ENCODE measurements at places on chromosomes 3 and 15.
A peak's percentile ranks its signal among the peaks of the same experiment; 100 is the strongest.

- DNase-seq = no peak
Observed at GRCh38 chr3:197003461-197004385, 25.9 kb downstream of the MELTF start.

- no peak for DNase-seq
Observed at GRCh38 chr15:71250936-71251583, 135.8 kb downstream of the THSD4 start.

DNA sequence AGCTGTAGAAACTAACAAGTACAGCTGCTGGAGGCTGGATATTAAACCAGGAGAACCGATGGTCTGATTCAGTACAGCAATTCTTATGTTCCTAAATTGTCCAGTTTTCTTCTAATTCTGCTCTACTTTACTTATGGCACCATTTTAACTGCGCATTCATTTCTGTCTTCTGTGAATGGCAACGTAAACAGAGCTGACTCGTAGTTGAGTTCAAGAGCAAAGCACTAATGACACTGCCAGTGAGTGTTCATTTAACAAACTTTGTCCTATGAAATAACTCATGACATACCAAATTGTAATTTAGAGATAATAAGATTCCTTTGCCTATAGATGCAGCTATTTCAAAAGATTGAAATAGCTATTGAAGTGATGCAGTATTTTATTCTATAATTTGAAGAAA, 48.7 kb downstream of the BCHE start:
- no peak for DNase-seq

- DNase-seq = no peak
Observed at GRCh38 chr3:123275691-123276090, 73.9 kb downstream of the SEC22A start.

- DNase-seq = no peak
Observed at GRCh38 chr15:57865294-57865693, 158.8 kb downstream of the POLR2M start.

- DNase-seq = peak; percentile 20
Observed at GRCh38 chr3:65979731-65980130, 59.0 kb downstream of the MAGI1 start.

GRCh38 chr3:168028086-168028485, 67.6 kb downstream of the GOLIM4 start:
- DNase-seq = no peak

GRCh38 chr3:13504161-13504831, 24.2 kb downstream of the HDAC11 start:
- DNase-seq = peak; percentile 20

DNA sequence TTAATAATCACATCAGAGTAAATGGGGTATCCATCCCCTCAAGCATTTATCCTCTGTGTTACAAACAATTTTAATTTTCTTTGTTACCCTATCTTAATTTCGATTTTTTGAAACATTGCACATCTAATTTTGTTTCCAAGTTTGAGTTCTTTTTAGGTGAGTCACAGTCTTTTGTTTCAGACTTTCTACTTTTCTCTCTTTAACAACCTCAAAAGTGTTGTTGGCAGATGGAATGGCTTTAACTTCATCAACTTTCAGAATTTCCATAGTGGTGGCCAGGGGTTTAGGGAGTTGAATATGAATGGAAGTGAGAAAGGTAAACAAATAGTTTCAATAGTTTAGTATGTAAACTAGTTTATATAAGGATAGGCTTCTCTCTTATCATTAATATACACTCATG, 223.0 kb upstream of the MLF1 start:
- DNase-seq = peak; percentile 40

DNA sequence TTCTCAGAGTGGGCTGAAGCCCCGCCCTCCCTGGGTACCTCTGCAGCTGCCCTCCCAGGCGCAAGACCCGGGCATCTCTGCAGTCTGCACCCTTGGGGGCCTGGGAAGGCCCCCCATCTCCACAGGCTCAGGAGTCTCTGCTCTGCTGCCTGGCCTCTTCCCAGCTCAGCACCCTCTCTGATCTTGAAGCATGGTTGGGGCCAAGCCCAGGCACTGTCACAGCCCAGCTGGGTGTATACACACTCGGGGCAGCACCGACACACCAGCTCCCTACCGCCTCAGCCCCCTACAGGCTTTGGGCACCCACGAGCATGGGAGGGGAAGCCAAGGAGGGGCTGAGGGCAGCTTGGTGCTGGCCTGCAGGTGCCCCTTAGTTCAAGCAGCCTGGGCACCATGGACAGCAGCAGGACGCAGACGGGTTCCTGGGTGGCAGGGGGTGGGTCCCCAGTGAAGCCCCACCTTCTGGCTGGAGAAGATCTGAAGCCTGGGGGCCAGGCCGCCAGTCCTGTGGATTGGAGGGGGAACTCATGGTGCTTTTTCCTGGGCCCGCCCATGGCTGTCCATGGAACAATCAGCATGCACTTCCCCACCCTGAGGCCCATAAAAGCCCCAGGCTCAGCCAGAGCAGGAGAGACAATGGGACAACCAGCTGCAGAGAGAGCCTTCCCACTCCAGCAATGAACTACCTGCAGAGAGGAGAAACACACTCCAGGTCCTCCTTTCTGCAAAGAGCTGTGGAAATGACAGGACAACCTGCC, 170.6 kb downstream of the TJP1 start:
- DNase-seq = no peak

GRCh38 chr3:108838436-108838835, 15.8 kb downstream of the TRAT1 start:
- no peak for DNase-seq

DNA sequence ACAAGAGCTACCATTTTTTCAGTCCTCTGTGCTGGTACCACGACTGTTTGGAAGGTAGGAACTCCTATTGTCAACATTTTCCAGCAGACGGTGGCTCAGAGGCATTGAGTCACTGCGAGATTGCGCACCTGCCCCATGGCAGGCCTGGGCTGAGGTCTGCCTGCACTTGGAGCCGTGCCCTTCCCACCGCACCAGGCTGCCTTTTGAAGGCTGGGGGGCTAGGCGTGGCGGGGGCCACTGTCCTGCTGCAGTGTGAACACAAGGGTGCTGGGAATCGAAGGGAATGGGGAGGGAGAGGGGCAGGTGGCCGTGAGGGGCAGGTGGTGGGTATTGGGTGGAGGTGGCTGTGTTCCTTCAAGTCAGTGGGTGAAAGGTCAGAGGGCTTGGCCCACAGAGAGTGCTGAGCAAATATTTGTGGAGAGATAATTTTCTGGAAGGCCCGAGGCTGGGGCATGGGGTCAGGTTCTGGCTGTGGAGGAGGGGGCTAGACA, 16.3 kb downstream of the SNX33 start:
- no peak for DNase-seq

DNA sequence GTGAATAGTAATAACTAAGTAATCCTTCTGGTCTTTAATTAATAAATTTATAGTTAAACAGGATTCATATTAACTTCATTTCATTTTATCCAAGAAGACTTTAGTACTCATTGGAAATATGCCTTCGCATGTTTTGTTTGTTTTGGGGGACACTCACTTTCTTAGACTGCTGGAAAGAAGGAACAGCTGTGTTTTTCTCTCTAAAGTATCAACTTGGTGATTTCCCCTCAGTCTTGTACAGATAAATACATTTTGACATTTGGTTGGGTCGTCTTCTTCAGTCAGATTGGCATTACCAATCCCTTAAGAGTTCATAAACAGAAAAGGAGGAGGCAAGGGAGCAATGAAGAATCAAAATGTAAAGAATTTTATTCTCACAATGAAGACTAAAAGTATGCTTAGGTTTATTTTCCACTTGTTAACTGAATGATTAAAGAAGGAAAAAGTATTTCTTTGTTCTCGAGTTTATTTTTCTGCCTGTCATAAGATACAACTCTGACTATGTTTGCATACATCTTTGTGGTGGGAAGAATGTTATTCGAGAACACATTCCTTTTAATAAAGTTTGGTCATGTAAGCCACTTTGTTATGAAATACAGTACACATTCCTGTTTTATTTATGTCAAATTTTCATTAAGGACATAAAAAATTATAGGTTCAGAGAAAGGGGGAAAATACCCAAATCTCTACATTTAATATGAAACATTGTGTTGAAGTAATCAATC, 140.2 kb downstream of the GMNC start:
- no peak for DNase-seq

- DNase-seq = no peak
Observed at GRCh38 chr3:81097889-81098288, 663.6 kb downstream of the GBE1 start.

GRCh38 chr3:123258811-123259420, 57.2 kb downstream of the SEC22A start:
- DNase-seq = peak; percentile 12

- DNase-seq = peak; percentile 3
Observed at GRCh38 chr3:73546961-73547360, 77.8 kb downstream of the PDZRN3 start.

GRCh38 chr3:60641354-60641753, 609.9 kb downstream of the FHIT start:
- no peak for DNase-seq

- no peak for DNase-seq
Observed at GRCh38 chr3:126309861-126310655, 47.1 kb downstream of the KLF15 start.

DNA sequence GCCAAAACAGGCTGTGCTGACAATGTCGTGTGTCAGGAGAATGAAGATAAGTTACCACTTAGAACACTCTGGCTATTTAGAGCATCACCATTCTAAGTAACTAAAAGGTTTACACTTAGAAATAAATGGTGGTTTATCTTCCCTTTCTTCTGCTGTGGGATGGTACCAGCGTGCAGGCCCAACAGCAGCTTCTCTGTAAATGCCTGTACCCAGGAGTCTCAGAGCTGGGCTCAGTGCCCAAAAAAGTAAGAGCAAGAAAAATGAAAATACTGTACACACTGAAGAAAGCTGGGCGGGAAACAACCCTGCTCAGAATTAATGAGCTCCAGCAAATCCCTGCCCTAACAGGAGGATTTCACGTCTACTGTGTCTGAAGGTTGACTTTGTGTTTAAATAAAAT, 206.5 kb downstream of the MFSD1 start:
- DNase-seq = no peak

GRCh38 chr3:5082789-5083115, 39.3 kb upstream of the ARL8B start:
- DNase-seq = no peak

- DNase-seq = no peak
Observed at GRCh38 chr3:194255252-194256039, 95.7 kb downstream of the CPN2 start.

DNA sequence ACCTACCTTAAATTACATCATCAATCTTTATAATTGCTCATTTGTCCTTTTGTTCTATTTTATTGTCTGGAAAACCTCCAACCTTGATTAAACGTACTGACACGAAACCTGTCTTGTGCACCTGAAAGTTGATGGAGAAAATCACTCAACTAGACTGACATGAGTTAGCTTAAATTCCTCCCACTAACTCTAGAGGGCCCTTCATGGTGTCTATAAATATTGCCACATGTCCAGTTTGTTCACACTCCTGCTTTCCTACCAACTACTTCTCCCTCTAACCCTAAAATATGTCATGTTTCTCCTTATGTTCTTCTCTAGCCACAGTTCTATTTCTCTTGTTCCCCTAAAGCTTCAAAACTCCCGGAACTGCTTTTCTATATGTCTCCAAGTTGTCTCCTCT, 59.8 kb upstream of the SGO1 start:
- no peak for DNase-seq

DNA sequence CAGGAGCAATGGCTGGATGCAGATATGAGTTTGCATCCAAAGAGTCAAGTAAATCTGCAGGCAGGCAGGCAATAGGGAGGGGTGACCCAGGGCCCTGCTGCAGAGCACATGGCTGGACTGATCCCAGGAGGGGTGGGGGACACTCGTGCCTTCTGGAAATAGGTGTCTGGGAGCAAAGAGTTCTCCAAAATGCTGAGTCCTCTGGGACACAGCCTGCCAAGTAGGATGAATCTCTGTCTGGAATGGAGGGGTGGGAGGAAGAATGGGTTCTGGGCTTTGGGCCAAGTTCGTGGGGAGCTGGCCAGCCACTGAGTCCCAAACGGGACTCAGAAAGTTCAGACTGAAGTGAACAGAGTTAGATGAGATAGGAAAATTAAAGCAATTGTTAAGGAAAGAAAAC, 214.5 kb downstream of the MTHFS start:
- DNase-seq = peak; percentile 50

GRCh38 chr3:186189492-186189891, 80.6 kb upstream of the ETV5 start:
- DNase-seq = peak; percentile 28

GRCh38 chr3:46833346-46834300, 29.6 kb downstream of the MYL3 start:
- no peak for DNase-seq

- DNase-seq = peak; percentile 51
Observed at GRCh38 chr3:38343797-38344594, 2.6 kb upstream of the XYLB start.

GRCh38 chr3:166446291-166446690, 609.1 kb upstream of the BCHE start:
- peak; percentile 6 for DNase-seq

GRCh38 chr15:101357885-101358284, 62.8 kb upstream of the SNRPA1 start:
- no peak for DNase-seq

DNA sequence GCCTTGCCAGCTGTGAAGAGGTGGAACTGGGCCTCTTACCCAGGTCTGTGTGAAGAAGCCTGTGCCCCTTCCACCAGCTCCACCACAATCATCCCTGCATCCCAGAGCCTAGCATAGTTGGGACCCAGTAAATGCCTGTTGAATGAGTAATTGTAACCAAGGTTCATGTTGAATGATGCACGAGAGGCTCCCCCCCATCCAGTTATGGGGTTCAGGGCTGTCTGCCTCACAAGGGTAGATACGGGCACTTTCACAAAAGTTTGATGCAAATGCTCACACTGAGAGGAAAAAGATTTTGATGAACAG, 29.5 kb upstream of the TSEN2 start:
- no peak for DNase-seq

- no peak for DNase-seq
Observed at GRCh38 chr15:50803479-50804180, 38.1 kb upstream of the SPPL2A start.

GRCh38 chr3:100602506-100603444, 6.6 kb upstream of the ADGRG7 start:
- no peak for DNase-seq

DNA sequence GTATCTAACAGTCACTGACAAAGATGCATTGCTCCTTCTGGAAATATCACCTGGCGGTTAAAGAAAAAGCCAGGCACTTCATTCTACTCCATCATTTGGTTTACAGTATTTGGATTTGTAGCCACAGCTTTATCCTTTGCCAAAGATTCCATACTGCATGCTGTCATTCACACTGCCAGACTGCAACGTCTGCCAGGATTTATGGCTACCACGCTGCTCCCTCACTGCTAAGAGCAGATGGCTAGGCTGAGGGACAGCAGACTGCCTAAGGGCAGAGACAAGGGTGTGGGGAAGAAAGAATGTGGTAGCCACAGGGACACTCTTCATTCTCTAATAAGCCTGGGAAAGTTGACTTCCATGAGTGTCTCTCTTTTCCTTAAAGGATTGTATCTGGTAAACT, 1047.0 kb downstream of the TUSC7 start:
- no peak for DNase-seq

- no peak for DNase-seq
Observed at GRCh38 chr3:106860182-106860581, 517.1 kb upstream of the CCDC54 start.

- no peak for DNase-seq
Observed at GRCh38 chr3:123640740-123641462, 56.0 kb upstream of the HACD2 start.

GRCh38 chr3:133532951-133533350, 40.5 kb upstream of the CDV3 start:
- peak; percentile 35 for DNase-seq

Measured in NCI-H226 (cell line).